ENCODE measurements at places on chromosomes 6 and 20.

DNA sequence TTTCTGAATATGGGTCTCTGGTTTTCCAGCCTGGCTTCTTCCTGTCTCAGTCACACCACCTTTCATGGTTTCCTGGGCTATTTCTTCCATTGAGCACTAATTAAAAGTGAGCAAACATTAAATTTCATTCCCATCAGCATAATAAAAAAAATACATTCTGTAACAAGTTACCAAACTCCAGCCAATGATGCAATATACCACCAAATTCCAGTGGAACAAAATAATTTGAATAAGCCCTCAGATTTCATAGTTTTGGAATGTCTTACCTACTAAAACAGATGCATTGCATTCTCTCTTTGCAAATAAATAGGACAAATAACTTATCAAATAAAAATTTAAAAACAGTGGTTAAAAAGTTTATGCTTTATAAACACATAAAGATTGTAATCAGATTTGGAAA, 97.8 kb upstream of the PRDM1 start:
- no peak for DNase-seq

DNA sequence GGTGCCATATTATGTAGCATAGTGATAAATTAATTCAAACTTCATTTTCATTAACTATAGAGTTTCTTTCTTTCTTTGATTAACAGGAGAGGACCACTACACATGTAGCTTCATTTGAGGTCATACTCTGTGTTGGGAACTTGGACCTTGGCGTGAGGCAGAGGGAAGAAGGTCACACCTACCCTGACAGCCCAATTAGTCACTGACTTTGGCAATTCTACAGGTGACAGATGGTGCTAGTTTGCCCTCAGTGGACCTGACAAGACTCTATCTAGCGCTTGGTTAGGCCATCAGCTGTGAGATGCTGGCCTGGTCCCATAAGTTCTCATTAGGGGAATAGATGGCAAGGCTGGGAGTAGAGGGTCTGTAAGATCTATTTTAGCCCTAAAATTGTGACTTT, 14.2 kb downstream of the SLX4IP start:
- DNase-seq: no peak

- no peak for DNase-seq
Measured at GRCh38 chr6:109714611-109715010, 23.5 kb downstream of the FIG4 start.

- DNase-seq: no peak
Measured at GRCh38 chr6:36555750-36556252, 8.5 kb upstream of the STK38 start.

DNA sequence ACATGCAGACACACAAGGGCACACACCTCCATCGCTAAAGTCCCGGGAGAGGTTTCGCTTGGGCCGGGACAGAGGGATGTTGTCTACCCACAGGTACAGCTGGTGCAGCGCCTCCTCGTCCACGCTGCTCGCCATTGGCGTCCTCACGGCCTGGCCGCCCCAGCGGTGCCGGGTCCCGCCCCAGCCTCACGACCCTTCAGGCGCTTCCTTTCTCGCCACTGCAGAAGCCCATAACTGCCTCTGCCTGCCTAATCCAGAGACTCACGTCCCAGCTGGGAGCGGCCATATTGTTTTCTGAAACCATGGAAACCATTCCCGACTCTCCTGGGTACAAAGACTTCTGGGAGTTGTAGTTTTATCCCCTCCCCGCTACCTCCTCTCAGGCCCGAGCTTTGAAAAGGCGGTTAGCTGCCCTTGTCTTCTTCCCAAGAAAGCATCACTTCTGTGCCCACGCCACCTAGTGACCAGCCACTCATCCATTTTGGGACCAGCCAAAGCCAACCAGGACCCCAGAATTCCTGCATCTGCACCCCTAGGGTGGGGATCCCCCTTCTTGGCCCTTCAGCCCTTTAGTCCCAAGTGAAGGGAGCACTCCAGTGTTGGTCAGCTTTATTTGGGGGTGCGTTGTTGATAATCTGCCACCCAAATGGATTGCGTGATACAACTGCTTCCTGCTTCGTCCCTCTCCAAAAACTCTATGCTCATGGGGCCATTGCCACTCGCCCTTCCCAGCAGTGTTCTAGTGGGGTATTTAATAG, at the start of gene SPEF1:
TSS of gene SPEF1 (minus strand) at position 296 of the 758 bp plus-strand sequence. CDS start at position 135, 161 bp downstream.
- peak; percentile 59 for DNase-seq

GRCh38 chr20:33611106-33611505, 51.0 kb upstream of the C20orf144 start:
- DNase-seq: no peak

DNA sequence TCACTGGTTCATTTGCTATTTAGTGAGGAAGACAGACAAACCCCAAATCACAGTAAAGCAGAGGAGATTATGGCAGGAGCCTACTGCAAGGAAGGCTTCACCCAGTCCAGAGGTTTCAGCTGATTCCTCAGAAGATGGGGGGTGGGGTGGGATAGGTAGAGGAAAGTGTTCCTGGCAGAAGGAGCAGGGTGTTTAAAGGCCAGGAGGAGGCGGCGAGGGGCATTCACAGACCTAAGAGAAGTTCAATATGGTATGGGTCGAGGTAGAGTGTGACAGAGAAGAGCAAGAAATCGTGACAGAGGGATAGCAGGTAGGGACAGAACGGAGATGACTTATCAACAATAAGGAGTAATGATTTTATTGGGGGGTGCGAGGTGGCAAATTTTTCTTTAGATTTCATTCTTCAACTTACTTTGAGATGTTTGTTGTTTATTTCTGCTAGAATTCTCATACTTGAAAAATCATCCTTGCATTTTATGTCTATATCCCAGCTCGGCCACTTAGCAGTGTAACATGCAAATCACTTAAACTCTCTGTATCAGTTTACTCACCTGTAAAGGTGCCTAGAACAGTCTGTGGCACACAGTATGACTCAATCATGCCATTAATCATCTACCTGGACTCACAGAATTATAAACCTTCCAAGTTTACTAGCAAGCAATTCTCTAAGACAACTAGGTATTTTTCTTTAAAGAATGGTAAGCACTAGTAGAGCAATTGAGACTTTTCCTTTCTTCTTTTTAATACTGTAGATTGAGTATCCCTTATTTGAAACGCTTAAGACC, 176.7 kb downstream of the REV3L start:
- no peak for DNase-seq

GRCh38 chr6:74409447-74409846, 713.4 kb downstream of the CD109 start:
- no peak for DNase-seq

- DNase-seq: no peak
Measured at GRCh38 chr6:47234266-47234933, 75.3 kb downstream of the TNFRSF21 start.

DNA sequence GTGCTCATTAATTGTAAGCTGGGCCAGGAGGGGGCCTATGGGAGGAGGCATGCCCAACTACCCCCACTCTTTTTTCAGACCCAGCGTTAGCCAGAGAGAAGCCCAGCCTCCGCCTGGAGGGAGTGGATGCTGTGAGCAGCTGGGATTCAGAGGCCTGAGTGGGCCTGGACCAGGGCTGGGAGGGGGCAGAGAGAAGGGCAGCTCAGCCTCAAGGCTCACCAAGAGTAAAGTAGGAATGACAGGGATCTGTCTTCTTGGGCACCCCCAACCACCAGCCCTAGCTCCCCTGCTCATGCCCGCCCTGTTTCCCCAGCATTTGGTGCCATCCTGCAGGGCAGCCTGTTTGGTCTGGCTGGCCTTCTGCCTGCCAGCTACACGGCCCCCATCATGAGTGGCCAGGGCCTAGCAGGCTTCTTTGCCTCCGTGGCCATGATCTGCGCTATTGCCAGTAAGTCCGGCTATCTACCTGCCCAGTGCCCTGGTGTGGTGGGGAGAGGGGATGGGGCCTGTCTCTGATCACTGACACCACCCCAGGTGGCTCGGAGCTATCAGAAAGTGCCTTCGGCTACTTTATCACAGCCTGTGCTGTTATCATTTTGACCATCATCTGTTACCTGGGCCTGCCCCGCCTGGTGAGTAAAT, 6.8 kb downstream of the SLC29A1 start:
- no peak for DNase-seq

DNA sequence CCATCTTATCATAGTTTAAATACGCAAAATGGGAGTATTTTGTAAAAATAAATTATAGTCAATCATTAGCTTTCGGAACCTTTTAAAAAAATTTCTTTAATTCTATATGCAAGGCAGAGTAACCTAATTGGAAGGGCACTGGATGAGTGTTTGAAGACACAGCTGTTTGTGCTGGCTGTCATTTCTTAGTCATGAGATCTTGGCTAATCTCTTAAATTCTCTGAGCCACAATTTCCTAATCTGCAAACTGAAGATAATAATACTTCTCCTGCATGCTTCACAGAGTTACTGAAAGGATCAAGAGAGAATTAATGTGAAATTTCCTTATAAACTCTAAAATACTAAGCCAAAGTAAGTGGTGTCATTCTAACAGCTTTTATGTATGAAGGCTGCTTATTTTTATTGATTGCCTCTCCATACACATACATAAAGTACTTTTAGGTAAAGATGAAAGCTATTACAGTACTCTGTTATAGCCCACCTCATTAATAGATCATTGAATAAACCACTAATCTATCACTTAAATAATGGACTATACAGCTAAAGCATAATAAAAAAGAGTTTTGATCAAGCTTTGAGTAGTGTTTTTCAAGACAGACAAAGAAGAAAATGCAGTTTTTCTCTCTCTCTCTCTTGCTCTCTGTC, 383.7 kb upstream of the IRAK1BP1 start:
- DNase-seq: no peak

DNA sequence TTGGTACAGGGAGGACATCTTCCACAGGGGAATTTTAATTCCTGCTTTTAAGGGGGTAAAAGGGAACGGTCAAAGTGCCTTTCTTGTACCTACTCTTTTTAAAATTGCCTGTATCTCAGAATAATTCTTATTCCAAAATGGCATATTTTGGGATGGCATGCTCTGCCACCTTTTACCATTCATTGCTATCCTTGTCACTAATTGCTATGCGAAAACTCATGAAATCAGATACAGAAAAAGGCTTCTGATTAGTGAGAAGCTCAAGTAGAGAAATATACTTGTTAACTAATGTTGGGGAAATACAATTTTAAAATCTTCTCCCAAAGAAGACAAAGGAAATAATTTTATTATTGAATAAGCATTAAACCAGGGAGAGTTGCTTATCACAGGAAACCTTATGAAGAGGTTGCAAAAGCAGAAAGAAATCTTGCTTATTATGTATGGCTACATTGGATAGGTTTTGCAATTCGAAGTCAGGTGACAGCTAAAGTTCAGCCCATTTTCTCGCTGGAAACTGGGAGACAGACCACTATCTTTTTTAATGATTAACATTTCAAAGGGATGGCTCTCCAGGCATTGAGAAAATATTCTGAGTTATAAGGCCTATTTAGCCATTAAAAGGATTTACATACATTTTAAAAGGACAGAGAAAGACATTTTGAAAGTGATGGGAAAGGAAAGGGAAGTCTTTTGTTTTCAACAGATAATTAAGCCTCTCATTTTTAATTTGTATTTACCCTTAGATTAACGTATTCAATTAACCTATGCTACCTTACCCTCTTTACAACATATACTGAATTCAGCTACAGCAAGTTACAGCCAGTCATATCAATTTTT, 110.3 kb upstream of the PRSS16 start:
- DNase-seq: no peak

DNA sequence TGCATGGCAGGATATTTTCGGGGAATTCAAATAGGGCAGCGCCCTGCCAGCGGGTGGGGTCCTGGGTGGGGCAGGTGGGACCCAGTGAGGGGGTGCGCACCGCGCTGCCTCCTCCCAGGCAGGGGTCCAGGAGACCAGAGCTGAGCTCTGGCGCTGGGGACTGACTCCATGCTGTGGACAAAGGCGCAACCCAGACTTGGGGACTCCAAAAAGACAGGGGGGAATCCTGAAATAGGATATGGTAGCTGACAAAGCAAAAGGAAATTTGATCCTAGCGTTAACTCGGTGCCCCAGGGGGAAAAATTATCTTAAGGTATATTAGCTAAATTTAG, 23.6 kb downstream of the TFAP2A start:
- DNase-seq: no peak

GRCh38 chr6:109344226-109344625, 38.0 kb downstream of the CD164 start:
- no peak for DNase-seq

DNA sequence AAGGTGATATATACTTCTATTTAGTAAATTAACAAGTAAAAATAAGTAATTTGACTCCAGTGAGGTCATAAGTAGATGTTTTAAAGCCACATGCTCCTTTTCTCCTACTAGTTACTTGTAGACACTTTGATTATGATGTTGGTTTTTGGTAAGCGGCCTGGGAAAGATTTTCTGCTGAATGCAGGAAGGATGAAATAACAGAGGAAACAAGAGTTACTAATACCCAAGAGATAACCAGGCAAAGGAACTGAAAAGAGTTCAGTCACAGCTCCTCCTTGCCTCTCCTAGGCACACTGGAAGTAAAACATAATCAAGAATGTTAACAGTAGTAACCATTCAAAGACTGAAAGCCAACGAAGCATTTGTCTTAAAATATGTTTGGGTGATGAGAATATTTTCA, 203.3 kb downstream of the RNGTT start:
- no peak for DNase-seq

- DNase-seq: no peak
Measured at GRCh38 chr6:23681743-23682142, 444.3 kb upstream of the NRSN1 start.

- DNase-seq: peak; percentile 27
Measured at GRCh38 chr20:50226093-50226974, 35.7 kb downstream of the CEBPB start.

GRCh38 chr6:110874880-110875547, 429 bp downstream of the AMD1 start:
- DNase-seq: peak; percentile 55

DNA sequence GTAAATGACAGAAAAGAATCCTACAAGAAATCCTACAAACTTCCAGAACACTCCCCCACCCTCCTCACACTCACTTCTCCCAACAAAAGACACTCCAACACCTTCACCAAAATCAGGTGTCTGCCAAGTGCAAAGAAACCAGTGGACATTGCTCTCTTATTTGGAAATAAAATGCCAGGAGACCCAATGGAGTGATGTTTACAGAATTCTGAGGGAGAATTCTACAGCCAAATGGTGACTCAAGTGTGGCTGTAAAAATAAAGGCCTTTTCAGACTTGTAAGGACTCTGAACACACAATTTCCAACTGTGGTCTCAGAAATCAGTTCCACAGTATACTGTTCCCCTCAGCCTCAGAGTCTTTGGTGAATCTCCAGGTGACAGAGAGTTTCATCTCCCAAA, 109.6 kb upstream of the CARMIL1 start:
- DNase-seq: no peak

GRCh38 chr6:159961528-159961927, 7.4 kb upstream of the IGF2R start:
- no peak for DNase-seq

DNA sequence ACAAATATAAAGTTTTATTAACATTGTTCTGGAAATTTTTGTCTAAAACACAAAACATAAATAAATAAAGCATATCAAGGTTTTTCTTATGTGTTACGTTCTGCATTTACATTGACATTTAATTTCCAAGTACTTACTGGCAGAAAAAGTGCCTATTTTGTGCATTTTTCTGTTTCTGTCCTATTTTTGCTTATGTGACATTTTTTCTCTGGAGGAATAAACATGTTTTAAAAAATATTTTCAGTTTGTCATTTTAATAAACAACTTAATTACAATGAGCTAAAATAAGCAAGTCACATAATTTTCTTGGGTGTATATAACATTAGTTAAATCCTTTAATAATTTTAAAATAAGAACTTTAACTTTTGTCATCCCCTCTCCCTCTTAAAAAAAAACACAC, 94.4 kb upstream of the HS3ST5 start:
- DNase-seq: no peak

GRCh38 chr6:118744261-118744941, 93.0 kb upstream of the CEP85L start:
- DNase-seq: no peak

- DNase-seq: peak; percentile 53
Measured at GRCh38 chr20:44092551-44093248, 94.3 kb downstream of the JPH2 start.
